ENCODE measurements at places on chromosomes 1 and 21.

DNA sequence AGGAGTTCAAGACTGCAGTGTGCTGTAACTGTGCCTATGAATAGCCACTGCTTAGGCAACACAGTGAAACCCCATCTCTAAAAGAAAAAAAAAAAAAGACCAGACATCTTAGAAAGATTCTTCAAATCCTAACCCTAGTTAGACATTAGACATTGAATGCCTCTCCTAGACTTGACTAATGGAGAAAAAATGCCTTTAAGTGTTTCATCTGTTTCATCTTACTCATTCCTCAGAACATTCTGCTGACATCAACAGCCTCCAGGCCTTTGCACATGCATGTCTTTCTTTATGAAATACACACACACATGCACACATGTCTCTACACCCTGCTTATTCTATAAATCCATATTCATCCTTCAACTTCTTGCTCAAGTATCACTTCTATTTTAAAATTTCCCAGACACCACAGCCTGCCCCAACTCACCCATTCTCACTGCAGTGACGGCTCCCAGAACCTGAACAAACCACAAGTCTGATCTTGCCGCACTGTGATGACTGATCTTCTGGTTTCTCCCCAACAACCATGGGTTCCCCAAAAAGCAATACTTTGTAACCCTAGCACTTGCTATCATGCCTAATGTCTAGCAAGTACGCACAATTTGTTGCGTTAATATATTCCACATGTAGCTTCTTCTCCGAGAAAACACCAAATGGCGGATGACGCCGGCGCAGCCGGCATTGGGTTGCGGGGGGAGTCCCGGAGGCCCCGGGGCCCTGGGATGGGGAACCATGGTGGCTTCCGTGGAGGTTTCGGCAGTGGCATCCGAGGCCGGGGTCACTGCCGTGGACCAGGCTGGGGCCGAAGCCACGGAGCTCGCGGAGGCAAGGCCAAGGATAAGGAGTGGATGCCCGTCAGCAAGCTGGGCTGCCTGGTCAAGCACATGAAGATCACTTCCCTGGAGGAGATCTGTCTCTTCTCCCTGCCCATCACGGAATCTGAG is 37.4 kb downstream of the LRRC52 start:
- DNase-seq = no peak

DNA sequence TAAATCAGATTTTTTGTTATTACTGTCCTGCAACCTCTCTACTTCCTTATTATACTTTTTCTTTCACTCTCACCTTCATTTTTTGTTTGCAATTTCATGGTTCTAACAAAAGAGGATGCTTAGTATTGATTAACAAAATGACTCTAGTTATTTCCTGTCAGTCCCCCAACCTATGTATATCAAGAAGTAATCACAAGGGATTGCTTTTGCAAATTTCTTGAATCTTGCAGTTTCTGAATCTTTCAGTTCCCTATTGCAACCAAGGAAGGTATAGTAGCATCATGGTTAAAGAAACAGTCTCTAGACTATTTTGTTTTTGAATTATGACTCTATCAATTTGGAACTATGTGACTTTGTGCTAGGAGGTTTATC is 446.9 kb downstream of the NEGR1 start:
- DNase-seq = no peak

DNA sequence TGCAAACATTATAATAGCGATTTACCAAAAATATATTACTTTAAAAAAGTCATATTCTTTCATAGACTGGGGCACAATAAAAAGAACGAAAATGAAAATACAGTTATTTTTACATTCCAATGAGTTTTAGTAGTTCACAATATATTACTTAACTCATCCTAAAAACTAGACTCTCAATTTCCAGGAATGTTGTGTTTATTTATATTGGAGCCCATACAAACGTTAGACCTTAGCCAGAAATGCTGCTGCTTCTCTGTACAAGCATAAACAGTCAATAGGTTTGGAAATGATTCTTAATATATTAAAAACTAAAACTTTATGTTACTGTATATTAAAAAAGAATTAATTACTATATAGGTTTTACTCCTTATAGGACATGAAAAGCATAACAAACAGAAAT is 302.3 kb downstream of the BRINP3 start:
- DNase-seq = no peak

GRCh38 chr1:42305639-42306038 is 29.4 kb downstream of the FOXJ3 start:
- no peak for DNase-seq

GRCh38 chr21:29224006-29224405 is 74.7 kb upstream of the BACH1 start:
- DNase-seq = no peak

- no peak for DNase-seq
Measured at GRCh38 chr1:62794053-62794452, 10.1 kb downstream of the ATG4C start.

- DNase-seq = no peak
Measured at GRCh38 chr1:51733793-51734522, 117.1 kb downstream of the OSBPL9 start.

DNA sequence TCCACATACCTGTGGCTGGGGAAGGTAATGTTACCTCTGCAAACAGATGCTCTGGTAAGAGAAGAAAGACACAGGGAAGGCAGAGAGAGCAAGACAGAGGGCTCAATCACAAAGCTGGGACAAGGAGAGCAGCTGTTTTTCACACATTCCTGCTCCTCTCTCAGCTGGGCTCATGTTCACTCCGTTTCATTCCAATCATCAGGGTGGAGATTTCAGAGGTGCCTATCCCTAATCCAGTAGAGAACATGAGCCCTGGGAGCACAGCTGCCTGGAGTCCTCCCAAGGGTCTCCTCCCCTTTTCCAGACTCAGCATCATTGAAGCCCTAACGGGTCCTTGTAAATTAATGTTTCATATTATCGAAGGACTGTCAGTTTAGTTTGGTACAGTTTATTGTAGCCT is 19.4 kb downstream of the GADD45A start:
- no peak for DNase-seq

- no peak for DNase-seq
Measured at GRCh38 chr21:39148975-39149374, 34.3 kb downstream of the PSMG1 start.

- no peak for DNase-seq
Measured at GRCh38 chr1:11384170-11384554, 94.8 kb upstream of the DISP3 start.

DNA sequence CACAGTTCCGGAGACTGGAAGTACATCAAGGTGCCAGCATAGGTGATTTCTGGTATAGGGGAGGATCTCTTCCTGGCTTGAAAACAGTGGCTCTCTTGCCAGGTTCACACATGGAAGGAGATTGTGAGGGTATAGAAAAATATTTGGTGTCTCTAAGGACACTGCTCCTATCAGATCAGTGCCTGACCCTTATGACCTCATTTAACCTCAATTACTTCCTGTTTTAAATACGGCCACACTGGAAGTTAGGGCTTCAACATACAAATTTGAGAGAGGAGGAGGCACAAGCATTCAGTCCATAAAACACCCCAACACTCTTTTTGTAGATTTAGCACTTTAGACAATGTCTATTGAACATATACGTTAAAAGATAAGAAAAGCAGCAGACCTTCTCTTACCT is 37.0 kb downstream of the COL6A1 start:
- DNase-seq = no peak

GRCh38 chr1:29272147-29272907 is 36.0 kb downstream of the PTPRU start:
- DNase-seq = no peak

DNA sequence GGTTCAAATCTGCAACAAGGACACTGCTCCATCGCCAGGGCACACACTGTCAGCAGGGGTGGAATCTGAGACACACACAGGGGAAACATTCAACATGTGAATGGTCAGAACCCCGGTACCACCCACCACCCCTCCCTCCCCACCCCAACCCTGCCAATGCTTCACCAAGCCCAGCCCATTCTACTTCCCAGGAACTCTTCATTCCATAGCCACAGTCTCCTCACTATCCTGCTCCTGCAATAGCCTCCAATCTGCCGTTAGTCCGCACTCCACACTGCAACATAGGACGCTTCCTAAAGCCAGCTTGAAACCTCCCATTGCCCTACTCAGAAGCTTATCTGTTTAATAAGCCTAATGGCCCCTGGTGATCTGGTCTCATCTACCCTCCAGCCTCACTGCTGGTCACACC is 7.5 kb upstream of the RAB3B start:
- DNase-seq = no peak

- DNase-seq = no peak
Measured at GRCh38 chr1:235138821-235139220, 10.2 kb upstream of the TOMM20 start.

DNA sequence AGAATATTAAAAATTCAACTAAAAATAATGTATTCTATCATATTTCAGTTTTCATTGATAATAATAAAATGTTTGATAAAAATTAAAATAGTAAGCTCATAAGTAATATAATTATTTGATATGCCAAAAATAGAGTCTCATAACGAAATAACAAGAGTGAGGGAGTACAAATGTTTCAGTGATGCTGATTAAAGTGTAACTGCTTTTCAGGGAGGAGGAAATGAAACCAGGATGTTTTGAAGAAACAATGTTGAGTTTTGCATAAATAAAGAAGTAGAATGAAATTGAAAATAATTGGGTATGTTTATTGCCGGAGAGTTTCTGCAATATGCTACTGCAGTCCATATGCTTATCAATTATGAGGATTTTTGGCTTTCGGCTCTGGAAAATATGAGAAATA is 1159.8 kb upstream of the ADGRL2 start:
- DNase-seq = no peak

GRCh38 chr1:101974599-101975274 is 22.0 kb downstream of the OLFM3 start:
- DNase-seq = no peak

GRCh38 chr21:40923407-40923806 is 76.4 kb upstream of the DSCAM start:
- no peak for DNase-seq

- DNase-seq = no peak
Measured at GRCh38 chr1:78340006-78340405, 150.8 kb upstream of the PTGFR start.

GRCh38 chr1:24695202-24695974 is 49.9 kb upstream of the CLIC4 start:
- no peak for DNase-seq

DNA sequence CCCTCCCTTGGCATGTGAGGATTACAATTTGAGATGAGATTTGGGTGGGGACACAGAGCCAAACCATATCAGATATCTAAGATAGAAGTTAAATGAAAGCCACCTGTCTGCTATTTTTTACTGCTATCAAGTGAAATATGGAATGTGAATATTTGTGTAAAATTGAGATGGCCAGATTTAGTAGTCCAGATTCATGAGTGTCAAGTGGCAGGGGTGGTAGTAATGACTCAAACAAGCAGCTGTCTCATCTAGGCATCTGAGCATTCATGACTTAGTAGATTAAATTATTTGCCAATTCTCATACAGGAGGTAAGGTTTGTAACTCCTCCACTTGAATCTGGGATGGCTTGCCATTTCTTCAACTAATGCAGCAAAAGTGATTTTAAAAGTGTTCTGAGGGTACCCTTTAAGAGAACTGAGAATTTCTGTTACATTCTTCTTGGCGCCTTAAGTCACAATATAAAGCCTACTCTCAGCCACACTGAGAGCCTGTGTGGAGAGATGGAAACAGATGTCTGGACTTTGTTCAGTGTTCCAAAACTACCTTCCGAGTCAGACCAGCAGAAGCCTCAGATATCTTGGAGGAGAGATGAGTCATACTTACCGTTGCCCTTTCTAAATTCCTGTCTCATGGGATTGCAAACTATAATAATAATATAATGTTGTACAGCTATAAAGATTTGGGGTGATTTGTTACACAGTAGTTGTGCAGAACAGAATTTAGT is 1065.6 kb upstream of the TMPRSS15 start:
- DNase-seq = no peak

DNA sequence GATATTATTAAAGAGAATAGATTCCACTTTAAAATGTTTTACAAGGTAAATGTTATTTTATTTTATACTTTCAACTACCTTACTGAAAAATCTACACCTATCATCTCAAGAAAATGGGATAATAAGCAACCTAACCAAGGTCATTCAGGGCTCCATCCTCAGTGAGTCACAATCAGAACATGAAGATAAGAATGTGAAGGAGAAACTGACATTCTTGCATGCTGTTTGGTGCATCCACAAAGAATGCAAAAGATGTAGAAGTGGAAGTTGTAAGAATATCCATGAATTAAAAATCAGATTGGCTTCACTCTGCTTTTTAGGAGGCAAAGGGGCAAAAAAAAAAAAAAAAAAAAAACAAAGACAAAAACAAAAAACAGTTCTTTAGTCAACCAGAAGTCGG is 6.5 kb downstream of the WARS2 start:
- DNase-seq = no peak

DNA sequence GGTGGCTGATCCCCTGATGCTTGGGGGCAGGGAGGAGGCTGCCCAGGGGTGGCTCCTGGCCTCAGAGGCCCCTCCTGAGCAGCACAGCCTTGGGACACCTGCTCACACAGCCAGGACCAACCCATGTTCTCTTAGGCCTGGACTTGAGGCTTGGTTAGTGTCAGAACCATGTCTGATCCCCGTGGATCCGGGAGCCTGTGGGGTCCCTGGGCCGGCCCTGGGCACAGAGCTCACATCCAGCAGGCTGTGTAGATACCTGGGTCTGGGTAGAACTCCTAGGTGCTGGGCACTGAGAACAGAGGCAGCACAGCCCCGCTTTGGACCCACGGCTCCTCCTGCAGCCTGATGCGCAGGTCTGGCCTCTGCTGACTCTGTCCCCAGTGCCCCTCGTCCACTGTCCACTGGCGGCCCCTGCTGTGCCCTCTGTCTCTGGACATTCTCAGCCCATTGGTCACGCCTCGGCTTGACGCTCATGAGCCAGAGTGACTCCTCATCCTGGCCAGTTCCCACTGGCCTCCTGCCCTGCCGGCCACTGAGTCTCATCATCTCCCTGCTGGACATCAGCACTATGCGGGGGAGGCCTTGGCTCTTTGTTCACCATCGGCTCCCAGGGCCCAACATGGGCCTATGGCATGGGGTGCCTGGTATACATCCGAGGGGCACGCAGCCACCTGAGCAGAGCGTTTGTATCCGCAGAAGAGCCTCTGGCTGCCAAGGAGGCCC is 70.2 kb downstream of the TRIM11 start:
- DNase-seq = no peak

Data from DND-41 (cell line).